Glomerular endothelial cell (primary cell): ENCODE measurements at places on chromosomes 11 and 22.

DNA sequence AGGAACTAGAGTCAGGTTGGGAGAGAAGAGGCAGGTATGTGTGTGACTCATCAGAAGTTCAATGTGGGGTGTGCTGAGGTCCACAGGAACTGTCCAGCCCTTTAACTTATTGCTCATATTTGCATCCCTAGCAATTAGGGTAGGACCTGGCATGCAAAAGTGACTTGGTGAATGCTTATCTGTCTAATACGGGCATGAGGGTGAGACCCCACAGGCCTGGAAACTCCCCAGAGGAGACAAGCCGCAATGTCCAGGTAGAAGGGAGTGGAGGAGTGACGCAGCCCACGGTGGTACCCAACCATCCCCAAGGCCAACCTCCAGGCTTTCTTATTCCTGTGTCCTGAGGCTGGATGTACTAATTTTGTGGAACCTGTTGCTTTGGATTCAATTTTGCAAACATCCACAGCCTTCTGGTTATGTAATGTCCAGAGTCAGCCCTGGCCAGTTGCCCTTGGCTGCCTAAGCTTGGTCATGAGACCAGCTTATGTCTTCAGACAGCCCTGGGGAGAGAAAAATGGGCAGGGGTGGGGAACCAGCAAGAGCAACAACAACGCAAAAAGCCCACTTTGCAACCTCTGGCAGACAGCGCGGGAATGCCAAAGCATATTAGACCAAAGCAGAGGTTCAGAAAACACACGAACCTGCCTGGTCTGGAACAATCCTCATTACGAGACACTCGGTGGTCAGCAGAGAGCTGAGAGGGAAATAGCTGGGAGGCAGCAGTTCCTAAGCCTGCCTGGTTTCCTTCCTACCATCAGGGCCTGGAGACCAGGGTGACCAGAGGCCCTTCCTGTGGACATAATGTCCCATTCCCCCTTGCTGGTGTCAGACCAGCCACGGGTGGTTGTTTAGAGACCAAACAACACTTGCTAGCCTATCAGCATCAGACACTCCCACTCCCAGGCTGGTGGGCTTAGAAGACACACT is 49.3 kb downstream of the TIMP3 start:
- DNase-seq, result no peak

GRCh38 chr11:128155590-128155989 is 431.8 kb downstream of the ETS1 start:
- no peak for DNase-seq

GRCh38 chr11:57348052-57348451 is 9.9 kb downstream of the P2RX3 start:
- DNase-seq, result no peak

- no peak for DNase-seq
Measured at GRCh38 chr11:80816966-80817365, 1376.1 kb upstream of the TENM4 start.

GRCh38 chr11:107682171-107682570 is 29.7 kb downstream of the SLN start:
- no peak for DNase-seq

DNA sequence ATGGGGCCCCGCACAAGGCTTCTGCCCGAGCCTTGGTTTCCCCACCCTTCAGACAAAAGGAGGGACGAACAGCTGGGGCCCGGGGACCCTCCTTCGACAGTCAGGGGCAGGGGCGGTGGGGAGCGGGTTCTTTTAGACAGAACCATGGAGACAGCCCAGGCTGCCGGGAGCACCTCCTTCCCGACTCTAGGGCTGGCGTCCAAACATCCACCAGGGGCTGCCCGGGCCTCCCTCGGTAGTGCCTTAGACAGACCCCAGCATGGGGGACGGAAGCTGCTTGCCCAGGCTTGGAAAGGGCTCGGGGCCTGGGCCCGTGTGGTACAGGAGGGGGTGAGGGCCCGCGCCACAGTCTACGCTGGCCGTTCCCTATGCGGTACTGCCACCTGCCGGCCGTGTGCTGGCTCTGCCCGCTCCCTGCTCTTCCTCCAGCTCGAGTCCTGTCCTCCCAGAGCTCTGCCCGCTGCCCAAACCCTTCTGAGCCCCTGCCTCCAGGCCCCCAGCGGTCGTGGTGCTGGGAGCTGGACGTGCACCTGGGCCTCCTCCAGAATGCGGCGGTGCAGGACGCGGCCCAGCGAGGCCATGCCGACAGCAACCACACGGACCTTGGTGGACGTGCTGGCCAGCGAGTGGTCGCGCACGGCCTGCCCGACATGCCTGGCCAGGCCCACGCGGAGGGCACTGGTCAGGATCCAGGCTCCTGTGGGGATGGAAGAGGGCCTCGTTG is 20.1 kb downstream of the TSSC4 start:
- no peak for DNase-seq

DNA sequence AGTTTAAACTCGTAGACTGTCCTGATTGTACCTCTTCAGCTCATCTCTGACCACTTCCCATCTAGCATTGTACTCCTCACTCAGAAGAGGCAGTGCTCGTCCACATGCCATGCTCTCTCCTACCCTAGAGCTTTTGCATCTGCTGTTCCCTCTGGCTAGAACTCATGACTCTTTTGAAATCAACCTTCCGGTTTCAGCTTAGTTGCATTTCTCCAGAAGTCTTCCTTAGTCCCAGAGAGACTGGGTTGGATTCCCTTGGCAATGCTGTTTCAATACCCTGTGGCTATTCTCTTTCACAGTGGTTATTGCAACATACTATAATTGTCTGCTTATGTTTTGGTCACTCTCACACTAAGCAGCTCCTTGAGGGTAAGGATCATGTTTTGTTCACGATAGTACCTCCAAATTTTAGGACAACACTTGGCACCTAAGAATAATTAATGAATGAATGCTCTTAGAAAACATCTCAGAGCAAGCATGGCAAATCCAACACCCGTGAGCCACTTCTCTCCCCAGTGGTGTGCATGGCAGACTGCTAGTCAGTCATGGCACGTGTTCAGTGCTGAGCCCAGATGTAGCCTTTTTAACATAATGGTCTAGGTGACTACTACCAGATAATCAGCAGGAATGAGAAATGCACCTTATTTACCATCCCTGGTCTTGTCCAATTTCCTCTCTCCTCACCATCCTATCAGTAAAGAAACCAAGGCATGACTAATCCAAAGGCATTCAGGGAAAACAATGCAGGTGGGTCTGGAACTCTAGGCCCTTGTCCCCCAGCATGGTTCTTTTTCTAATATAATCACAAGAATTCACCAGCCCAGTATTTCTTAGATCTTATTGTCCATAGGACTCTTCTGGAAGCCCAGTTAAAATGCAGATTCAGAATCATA is 14.5 kb downstream of the SEPTIN3 start:
- DNase-seq, result no peak

DNA sequence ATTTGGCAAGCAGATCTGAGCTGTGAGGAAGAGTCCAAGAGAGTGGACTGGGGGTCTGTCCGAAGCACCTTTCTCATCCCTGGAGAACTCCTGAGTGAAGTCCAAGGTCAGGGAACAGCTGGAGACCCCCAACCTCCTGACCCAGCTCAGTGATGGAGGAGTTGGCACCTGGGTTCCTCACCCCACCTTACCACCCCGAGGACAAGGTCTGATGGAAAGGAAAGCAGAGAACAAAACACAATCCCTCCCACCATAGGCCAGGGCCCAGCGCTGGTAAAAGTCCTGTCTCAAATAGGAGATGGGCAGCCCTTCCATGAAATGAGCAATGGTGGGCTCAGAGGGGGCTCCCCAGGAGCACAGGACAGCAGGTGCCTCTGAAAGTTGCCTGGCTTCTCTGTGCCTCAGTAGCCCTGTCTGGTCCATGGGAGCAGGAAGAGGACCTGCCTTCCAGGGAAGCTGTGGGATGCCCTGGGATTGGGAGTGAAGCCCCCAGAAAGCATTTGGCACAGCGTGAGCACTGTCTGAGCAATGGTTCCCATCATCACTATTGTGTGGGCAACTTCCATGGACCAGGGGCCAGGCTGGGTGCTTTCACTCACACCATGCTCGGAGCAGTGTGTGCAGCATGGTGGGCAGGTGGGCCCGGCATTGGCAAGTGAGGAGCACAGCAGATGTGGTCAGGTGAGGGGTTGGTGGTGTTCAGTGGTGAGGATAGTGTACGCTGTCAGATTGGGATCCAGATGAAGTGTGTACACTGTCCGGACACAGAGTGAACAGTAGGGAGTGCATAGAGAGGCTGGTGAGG is 7.5 kb downstream of the TRIM29 start:
- DNase-seq, result no peak

- no peak for DNase-seq
Measured at GRCh38 chr11:8828046-8828445, 82.9 kb upstream of the AKIP1 start.

- DNase-seq, result no peak
Measured at GRCh38 chr22:36223504-36223903, 15.8 kb downstream of the APOL2 start.

DNA sequence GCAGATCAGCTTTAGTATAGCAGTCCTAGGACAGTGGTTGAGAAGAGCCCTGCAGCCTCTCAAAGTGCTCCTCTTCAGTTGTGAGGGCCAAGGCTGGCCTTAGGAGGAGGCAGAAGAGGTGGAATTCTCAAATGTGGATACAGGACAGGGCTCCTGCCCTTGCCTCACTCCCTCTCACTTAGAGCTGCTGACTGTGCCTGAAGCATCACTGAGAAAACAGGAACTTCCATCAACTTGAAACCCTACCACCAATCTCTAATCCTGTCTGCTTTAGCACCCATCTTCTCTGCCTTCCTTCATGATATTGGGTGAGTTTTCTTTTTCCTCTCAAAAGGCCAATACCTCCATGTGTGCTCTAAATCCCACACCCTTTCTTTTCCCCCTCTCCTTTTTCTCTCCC is 14.4 kb upstream of the UCP3 start:
- DNase-seq, result no peak

GRCh38 chr11:48005136-48005535 is 24.8 kb downstream of the PTPRJ start:
- DNase-seq, result no peak

DNA sequence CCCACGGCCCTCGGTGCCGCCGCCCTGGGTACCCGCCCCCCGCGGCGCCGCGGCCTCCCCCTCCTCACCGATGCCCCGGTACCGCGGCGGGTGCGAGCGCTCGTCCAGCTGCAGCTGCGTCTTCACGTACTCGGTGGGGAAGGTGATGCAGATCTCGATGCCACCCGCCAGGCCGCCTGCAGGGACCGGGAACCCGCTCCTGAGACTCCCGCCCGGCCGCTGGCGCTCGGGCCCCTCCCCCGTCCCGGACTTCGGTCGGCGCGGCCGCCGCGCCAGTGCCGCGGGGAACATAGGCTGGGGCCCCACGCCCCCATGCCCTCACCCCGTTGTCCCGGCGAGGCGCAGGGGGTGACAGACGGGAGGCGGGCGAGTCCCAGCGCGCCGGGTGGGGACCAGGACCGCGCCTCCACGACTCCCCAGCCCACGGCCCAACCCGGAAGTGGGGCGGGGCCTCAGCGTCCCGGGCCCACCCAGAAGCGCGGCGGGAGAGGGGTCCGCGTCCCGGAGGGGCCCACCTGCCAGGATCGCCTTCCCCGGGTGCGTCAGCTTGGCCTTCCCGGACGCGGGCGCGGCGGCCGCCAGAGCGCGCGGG is 375 bp downstream of the SLC25A1 start:
- DNase-seq, result no peak

DNA sequence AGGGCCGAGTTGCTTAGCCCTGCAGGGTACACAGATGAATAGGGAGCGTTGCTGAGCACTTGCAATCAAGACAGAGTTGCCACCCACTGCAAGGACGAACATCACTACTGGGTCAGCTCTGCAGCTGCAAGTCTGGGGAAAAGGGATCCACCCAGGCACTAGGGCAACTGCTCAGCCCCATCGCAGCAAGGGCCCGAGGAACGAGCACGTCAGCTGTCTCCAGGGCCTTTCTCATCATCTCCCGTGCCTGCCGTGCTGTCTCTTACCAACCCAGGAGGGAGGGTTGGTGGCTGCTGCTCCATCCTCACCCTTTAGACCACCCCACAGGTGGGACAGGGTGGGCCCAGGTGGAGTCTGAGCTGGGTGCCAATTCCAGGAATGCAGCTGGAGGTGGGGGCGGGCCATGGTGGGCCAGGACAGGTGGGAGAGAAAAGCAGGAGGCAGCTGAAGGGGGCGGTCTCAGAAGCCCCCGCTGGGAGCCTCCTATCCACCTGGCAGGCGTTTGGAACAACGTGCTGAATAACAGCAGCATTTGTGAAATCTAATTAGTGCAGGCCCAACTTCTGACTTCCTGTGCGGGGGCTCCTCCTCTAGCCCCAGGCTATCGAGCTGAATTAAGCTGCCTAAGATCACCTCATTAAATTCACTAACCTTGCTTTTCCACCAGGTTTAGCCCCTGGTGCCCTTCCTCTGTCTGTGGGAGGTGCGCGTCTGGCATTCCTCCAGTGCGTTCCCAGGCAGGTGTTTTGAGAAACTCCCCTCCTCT is 252.5 kb downstream of the ST3GAL4 start:
- DNase-seq, result no peak

DNA sequence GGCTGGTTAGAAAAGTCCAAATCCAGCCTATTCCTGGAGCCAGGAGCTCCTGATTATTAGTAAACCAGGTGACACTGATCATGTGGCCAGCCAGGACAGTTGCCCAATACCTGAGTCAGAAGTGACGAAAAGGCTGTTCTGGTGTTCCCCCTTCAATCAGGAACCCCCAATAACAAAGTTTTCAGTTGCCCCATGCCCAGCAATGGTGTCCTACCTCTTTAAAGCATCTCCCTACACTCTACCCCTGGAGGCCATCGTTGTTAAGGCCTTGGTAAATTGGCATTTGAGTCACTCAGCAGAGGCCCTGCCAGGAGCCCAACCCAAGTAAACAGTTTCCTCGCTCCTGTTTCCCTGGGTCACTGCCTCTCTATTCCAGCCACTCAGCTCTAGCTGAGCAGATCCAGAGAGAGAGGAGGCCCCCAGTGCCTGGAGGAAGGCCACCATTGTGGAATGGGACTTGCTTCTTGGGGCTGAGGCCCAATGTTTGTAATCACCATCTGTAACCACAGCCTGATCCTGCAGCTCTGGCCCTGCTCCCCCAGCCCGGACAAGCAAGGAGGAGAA is 25.0 kb downstream of the ARHGAP1 start:
- DNase-seq, result no peak

DNA sequence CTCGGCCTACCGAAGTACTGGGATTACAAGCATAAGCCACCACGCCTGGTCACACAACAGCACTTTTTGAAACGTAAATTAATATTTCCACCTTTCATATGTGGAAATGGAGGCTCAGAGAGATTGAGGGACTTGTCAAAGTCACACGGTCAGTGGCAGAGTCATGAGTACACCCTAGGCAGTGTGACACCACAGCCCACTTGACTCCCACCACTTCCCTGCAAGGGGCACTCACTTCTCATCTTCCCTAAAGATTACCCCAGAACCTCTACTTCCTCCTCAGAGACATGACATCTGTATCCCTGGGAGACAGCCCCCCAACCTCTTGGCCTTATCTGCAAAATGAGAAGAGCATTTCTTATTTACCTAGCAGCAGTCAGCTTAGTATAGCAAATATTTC is 16.5 kb upstream of the MYOD1 start:
- DNase-seq, result no peak

GRCh38 chr11:6737872-6738466 is 33.8 kb downstream of the OR2AG2 start:
- no peak for DNase-seq
